Ovary (tissue), 10 donors: ENCODE measurements at places on chromosomes 6 and 20. TPM values are rescaled to one million over a fixed set of nuclear protein-coding genes. Genes with fewer than 3 reads are reported as not detected.

Gene SLPI
- total RNA-seq, result 622 TPM

Gene MCHR2
- not detected for total RNA-seq

Gene GMPR
- total RNA-seq, result 34.8 TPM

Gene GRIK2
- 0.58 TPM for total RNA-seq

Gene FANCE
- 9.3 TPM for total RNA-seq

Gene APCDD1L
- total RNA-seq, result 0.08 TPM

Gene VSTM2L
- 23.0 TPM for total RNA-seq

Gene SAPCD1
- total RNA-seq, result 3.8 TPM

Gene HLA-DMB
- 11.8 TPM for total RNA-seq

Gene SLC35F1
- 0.47 TPM for total RNA-seq
